ENCODE measurements at places on chromosomes 16 and 17.

DNA sequence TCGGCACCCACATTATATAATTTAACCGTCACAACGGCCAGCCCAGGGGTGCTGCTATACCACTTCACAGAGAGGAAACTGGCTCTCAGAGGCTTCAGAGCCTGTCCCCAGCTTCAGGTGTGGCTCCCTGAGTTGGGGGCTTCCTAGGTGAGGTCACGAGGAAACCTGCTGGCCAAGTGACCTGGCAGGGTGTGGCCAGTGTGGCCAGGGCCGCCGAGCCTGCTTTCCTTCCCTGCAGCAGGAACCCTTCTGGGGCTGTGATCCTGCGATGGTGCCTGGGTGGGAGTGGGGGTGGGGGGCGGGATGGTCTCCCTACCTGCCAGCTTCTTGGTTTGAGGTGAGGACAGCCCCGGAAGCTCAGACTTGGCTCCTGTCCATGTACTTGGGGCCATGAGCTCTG is 39.9 kb downstream of the ADCY7 start:
- DNase-seq: peak; percentile 69

- DNase-seq: no peak
Observed at GRCh38 chr16:64990101-64990500, 131.8 kb downstream of the CDH11 start.

DNA sequence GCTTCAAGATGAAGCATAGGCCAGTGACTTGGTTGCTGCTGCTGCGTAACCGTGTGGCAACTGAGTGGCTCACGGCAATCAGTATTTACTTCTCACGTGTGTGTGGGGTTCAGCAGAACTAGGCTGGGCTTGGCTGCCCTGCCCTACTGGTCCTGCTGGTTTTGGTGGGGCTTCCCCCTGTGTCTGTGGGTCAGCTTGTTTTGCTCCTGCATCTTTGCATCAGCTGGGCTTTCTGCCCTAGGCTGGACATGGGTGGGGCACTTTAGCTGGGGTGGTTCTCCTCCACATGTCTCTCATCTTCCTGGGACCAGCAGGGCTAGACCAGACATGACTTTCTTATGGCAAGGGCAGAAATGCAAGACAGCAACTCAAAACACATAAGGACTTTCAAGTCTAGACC is 550.5 kb downstream of the MAF start:
- DNase-seq: no peak

DNA sequence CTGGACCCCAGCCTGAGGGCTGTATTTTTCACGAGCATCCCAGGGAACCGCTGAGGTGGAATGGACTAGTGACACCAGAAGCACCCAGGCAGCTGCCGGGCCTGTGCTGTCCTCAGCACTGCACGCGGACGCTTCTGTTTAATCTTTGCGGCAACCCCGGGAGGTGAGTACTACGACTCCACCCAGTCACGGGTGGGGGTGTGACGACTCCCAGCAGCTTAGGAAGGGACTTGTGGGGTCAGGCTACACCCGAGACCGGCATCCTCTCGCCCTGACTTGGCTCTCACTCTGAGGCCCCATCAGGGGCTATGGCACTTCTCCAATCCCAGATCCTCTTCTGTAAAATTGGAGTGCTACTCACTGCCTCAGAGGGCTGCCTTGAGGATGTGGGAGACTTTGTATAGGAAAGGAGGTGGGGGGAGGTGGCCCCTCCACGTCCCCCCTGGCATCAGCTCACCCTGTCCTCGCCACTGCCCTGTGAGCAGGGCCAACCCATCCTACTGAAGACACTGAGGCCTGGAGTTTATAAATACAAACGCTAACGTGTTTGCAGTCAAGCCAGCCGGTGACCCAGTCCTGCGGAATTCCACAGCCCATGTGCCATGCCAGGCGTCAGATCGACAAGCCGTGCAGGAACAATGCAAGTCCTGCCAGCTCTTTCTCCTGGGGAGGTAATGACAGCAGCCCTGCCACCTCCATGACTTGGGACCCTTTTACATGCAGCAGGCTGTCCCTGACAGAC is 44.4 kb downstream of the PPL start:
- DNase-seq: no peak

- DNase-seq: no peak
Observed at GRCh38 chr17:13917634-13918033, 151.7 kb upstream of the COX10 start.

GRCh38 chr17:75371339-75371738 is 34.1 kb downstream of the GRB2 start:
- no peak for DNase-seq

DNA sequence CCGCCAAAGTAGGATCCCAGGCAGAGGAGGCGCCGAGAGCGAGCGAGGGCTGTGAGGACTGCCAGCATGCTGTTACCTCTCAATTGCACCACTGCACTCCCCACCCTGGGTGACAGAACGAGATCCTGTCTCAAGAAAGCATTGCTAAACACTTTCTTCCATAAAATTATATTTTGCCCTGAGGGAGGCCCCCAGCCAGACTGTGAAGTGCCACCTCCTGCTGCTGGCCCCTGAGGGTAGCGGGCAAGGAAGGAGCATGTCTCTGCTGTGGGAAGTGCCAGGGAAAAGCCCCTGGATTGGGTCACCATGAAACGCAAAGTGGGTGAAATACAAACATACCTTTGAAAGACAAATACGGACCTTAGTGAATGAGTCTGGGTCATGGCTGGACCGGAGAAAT is 78.0 kb upstream of the AMZ2 start:
- DNase-seq: no peak
